ENCODE measurements at places on chromosomes 6 and 20.
A peak's percentile ranks its signal among the peaks of the same experiment; 100 is the strongest.

DNA sequence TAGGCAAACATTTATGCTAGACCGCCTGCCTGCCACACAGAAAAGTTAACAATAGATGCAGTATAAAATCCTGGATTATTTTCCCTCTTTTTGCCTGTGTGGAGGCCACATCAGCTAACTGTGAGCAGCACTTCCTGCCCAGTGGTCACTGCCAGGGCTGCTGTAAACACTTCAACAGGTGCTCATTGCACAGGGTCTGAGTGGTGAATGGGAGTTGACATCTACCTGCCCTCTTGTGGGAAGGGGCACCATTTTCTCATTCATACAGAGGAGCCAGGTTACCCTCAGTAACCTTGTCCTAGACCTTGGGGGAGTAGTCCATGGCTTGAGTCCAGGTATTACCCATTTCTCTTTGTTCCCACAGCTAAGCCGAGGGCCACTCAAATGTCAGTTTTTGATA is 235.3 kb downstream of the TMEM242 start:
- peak; percentile 67 for DNase-seq

DNA sequence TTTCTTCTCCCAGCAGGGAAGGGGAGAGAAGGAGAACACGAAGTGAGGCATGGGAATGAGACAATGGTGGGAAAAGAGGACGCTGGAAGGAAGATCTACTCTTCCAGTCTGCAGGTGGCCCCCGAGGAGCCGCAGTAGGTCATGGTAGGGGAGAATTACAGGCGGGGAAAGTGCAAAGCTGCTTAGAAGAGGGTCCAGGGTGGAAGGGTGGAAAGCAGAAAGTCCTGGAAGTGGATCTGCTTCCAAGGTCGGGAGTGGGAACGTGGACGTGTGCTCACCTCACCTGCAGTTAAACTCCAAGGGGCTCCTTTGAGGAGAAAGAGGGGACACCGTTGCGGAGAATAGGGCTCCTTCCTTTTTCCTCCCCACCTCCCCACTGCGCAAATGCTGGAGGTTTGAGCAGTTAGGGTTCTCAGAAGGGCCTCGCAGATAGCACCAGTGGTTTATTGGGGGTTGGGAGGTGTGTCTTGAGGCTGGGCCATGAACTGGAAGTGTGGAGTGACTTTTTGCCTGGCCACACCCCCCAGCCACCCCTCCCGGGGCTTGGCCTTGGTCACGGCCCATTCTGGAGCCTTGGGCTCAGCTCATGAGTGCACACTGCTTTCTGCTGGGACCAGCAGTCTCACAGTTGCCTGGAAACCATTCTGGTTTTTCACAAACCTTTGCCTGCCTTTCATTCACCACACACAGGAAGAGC is 100.4 kb upstream of the MLN start:
- no peak for DNase-seq

- DNase-seq, result peak; percentile 55
These were observed 19.6 kb downstream of the MBOAT1 start for GRCh38 chr6:20192625-20193024.

DNA sequence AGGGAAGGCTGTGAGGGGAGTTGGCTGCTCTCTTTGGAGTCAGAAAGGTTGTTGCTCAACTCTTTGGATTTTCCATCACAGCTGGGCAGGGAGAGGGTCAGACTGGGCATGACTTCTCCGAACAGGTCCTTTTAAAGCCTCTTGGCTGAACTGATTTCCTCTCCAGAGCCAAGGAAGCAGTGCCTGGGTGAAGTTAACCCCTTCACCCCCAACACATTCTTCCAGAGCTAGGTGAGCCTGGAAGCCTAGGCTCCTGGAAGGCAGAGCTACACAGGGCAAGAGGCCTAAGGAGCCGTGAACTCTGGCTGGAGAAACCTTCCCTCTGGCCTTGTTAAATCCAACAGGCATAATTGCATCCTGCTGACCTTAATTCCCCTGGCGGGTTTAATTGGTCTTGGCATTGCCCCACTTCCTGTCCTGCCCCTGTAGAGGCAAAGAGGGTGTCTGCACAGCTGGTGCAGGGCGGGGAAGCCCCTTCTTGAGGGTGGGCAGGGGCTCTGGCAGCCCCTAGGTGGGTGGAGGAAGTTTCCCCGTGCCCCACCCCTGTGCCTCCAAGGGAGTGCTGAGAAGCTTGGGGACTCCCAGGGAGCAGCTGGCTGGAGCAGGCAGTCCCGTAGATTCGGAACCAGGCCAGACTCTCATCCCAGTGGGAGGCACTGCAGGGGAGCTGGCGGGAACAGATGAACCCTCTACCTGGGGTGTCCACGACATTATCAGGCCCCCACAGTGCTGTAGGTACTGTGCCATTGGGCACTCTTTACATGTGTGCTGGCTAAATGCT is 3.6 kb upstream of the MYLK2 start:
- no peak for DNase-seq

DNA sequence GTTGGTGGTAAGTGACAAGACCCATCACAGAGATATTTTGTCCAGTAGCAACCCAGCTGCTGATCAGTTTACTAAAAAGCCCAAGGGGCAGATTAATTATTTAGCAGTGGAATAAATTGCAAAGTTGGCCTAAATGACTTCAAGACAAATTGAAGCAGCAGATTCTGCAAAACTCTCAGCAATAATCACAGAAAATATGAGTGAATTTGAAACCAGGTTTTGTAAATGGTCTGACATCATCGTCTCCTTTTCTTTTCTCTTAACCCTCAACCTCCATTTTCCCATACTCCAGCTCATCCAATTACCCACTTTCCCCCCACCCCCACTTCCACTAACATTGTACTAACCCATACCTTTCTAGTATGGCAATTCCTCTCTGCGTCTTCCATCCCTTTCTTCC is 11.3 kb upstream of the PTPRK start:
- no peak for DNase-seq

GRCh38 chr6:50655848-50656453 is 57.4 kb upstream of the TFAP2D start:
- no peak for DNase-seq

DNA sequence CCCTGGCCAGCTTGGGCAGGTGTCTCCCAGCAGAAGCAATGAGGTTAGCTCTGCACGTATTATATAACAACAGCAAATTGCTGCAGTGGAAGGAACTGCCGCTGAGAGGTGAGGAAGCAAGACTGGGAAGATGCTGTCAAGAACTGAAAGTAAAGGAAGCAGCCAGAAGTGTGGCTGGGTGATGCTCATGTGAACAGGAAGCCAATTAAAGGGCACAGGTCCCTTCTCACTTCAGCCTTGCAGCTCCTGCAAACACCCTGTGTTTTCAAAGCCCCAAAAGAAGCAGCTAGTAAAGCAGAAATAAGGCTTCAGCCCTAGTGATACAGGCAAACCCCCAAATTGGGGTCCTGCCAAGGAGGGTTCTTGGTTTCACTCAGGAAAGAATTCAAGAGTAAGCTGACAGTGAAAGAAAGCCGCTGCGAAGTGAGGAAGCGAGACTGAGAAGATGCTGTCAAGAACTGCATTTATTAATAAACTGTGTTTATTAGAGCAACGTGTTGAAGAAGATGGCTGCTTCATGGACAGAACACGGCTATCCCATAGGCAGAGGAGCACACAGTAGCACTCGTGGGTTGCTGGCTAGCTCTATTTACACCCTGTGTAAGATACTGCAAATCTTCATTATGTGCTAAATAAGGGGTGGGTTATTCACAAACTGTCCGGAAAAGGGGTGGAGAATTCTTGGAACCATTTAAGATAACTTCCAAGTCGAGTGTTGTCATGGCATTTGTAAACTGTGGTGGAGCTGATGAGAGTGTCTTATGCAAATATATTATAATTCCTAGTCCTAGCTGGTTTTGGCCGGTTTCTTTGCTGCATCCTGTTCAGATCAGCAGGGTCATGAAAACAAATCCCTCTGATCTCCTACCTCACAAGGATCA is 152.2 kb downstream of the LINC00237 start:
- no peak for DNase-seq

DNA sequence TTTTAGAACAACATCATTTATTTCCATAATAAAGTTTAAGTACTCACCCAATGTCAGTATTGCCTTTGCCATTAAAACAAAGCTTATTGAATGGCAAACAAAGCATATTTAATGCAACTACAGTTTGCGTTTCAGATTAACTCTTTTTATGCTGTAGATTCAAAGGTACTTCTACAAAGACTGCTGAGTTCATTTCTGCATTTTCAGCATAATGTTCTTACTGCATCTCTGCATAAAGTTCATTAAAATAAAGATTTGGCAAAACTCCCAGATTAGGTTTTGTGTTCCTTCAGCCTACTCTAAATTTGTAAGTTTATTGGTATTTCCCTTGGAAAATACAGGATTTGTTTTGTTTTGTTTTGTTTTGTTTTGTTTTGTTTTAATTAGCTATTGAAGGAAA is 359.4 kb downstream of the ADGRB3 start:
- DNase-seq, result no peak

- no peak for DNase-seq
These were observed 36.8 kb upstream of the ME1 start for GRCh38 chr6:83467620-83468036.

DNA sequence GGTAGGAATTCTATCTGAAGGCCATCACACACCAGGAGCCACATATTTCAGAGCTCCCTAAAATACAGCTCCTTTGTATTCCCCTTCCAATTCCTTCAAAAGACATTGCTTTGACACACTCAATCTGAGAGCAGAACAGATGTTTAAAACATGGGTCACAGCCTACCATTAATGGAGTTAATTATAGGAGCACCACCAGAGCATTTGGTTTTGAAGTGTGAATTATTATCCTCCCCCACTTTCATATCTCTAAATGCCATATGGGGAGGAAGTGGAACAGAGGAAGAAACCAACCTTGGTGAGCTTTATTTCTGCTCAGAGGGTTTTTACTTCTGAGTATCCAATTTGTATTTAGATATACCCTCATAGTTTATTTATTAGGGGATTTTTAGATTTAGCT is 50.7 kb upstream of the TNFRSF21 start:
- no peak for DNase-seq

- no peak for DNase-seq
These were observed 302.1 kb upstream of the RUNX2 start for GRCh38 chr6:45026003-45026516.

DNA sequence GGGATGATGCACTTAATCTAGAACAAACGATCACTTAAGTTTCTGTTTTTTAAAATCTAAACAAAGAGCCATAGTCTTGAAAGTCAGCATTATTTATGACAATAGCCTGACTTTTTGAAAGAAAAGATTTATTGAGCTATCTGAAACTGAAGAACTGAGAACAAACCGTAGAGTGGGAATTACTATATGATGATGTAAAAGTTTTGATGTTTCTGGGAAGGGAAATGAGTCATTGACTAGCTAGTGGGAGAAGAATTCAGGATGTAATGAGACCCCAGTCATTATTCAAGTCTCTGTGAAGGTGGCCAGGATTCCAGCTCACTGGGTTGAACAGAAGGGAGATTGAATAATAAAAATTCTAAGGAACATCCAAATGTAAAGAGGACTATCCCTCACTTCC is 83.4 kb upstream of the FABP7 start:
- no peak for DNase-seq

- DNase-seq, result no peak
These were observed 214.0 kb downstream of the GMPR start for GRCh38 chr6:16452348-16452747.
